ENCODE measurements at places on chromosomes 12 and 14.

DNA sequence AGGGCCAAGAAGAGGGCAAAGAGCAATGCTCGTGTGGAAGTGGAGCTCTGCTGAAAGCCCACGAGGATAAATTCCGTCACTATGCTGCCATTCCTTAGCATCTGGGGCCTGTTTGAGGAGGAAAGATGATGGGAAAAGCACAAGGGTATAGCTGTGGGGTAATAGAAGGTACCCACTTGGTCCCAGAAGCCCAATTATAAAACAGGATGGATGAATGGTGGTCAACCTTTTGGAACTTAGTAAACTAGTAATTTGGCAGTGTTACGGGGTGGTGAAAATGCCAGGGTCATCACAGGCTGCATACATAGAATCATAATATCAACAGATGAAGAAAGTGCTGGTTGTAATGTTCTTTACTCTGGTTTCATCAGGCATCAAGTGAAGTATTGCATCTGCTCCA lies at the start of gene OR10AD1:
OR10AD1 (minus strand) TSS at position 101 of the 400 bp plus-strand sequence; CDS start at position 101, 0 bp downstream.
- no peak for DNase-seq

DNA sequence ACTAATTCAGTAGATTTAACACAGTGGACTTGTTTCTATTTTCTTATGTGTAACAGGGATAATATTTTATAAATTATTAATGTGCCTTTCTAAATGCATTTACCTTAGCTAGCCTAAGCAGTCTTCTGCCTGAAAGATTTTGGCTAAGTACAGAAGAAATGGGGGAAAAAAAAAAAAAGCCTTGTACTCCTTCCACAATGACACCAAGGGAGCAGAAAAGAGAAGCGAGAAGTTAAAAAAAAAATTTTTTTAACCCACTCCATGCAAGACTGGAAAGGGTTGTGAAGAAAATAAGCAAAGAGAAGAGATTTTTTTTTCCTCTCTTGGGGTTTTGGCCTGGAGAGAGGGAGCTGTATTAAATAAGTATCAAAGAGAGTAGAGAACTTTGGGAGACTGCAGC lies 28.7 kb downstream of the NELL2 start:
- no peak for DNase-seq

DNA sequence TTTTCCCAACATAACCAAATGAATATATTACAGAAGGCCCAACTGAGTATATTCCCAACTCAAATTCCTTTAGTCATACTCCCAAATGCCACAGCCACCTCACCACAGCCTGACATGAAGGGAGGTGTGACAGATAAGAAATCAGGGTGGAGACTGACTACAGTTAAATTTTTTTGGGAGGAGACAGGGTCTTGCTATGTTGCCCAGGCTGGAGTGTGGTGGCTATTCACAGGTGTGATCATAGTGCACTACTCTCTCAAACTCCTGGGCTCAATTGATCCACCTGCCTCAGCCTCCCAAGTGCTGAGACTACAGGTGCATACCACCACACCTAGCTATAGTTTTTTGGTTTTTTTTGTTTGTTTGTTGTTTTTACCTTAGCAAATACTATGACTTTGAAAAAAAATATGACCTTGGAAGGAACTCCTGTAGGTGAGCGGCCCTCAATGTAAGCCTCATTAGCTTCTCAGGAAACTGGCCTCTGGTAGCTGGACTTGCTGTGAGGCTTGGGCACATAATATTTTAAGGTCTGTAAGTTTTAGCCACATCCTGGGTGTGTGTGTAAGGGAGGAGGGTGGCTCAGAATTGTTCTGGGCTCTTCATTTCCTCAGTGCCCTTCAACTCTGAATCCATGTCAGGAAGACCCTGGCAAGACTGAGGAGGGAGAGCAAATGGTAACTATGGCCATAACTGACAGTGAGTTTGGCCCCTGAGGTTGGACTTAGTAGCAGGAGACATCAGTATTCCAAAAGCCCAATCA lies 39.1 kb upstream of the LTBP2 start:
- no peak for DNase-seq

DNA sequence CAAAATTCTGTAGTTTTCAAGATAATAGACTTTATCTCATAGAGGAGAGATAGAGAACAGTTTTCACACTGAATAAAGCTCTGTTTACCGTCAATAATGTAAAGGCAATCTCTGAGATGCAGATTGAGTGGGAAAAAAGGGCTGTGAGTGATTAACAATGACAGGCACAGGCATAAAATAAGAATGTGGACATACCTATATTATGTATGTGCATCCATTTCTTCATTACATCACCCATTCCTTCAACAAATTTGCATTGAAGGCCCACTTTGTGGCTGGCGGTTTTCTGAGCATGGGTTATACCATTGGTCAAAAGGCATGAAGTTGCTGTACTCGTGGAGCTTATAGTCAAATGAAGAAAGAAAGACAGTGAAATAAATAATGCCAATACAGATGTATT lies 1431.0 kb downstream of the AACS start:
- DNase-seq, result no peak

GRCh38 chr12:91871751-91872150 lies 273.9 kb downstream of the BTG1 start:
- DNase-seq, result no peak

DNA sequence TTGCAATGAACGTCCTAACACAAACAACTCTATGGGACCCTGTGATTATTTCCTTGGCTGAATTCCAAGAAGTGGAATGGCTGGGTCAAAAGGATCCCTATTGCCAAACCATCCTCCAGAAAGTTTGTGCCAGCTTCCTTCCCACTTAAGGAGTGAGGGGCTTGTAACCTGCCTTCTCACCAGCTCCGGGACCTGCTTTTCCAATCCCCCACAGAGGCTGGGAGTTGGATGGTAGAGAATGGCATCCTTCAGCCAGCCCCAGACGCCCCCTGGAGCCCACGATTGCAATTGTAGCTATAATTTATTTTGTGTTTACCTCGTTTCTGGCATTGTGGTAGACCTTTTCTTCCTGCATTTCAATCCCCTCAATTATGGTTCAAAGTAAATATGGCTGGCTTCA lies 9.7 kb upstream of the ZDHHC22 start:
- no peak for DNase-seq

DNA sequence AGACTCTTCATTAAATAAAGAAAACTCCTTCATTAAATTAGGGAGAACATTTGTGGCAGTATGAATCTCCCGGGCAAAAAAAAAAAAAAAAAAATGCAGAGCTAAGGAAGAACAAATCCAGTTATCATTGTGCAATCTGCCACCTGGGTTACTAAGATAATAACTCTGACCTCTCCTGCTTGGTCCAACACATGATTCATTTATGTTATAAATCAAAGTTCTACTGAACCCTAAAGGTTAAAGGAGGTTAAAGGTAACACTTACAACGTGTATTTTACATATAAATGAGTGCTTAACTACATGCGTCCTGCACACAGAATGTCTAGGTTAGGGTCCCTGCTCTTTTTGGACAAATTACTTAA lies 4.2 kb downstream of the TGFB3 start:
- DNase-seq, result no peak

DNA sequence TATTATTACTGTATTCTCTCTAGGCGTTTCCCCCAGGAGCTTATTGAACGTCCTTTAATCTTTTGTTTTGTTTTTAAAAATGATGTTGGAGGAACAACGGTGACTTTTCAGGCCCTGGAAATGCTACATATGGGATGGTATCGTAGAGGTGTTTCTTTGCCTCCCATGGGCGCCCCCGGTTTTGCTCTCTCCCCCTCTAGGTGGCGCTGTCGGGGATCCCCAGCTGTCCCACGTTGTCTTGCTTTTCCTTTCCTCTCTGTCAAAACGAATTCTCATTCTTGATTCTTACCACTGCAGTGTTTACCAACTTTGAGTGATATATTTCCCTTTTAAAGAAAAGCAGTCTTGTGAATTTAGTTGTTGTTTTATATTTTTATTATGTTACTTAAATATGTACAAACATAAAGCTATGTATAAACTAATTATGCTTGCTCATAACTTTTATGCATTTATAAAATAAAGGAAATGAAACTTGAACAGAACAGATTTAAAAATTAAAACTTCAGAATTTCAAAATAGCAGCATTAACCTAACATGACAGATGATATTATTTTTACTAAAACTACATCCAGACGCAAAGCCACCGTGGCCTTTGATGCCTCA lies 171.9 kb downstream of the RGS6 start:
- DNase-seq, result no peak

DNA sequence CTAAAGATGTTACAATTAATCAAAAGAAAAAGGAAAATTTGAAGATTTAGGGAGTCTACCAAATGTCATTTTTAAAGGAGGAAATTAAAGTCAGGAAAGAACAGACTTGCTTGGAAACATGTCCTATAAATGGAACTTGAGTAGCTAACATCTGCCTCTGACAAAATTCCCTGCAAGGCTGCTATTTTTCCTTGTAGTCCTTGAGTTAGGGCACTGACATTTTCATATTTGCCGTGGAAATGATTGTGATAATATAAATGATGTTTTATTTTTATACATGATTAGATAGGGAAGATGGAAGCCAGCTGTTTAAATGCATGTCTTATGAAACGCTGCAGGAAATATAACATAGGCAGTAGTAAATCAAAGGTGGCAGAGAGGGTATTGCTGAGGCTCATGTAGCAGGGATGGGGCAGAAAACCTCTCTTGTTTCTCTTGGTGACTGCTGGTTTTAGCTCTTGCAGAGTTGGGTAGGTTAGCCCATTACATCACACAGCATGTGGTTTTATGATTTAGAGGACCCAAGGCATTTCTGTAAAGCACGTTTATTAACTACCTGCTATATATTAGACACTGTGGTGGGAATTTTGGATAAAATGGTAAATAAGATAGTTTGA lies 21.7 kb downstream of the NUBPL start:
- DNase-seq, result no peak

DNA sequence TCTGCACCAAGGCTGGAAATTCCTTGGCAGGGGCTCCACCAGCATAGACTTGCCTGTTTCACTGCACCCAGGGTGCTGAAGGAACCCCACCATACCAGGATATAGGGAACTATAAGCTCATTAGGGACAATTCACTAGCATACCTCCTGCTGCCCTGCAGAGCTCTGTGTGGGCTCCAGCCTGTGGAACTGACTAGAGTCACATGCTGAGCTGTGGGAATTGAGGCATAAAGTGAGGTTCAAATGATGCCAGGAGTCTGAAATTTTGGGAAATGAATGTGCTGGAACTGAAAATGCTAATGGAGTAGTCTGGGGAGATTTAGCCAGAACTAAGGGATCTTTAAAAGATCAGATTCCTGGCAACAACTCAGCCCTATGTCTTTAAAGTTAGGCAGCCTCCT lies 7.3 kb upstream of the EMP1 start:
- no peak for DNase-seq

- DNase-seq, result no peak
Observed at GRCh38 chr14:33309106-33309505, 370.4 kb downstream of the NPAS3 start.

DNA sequence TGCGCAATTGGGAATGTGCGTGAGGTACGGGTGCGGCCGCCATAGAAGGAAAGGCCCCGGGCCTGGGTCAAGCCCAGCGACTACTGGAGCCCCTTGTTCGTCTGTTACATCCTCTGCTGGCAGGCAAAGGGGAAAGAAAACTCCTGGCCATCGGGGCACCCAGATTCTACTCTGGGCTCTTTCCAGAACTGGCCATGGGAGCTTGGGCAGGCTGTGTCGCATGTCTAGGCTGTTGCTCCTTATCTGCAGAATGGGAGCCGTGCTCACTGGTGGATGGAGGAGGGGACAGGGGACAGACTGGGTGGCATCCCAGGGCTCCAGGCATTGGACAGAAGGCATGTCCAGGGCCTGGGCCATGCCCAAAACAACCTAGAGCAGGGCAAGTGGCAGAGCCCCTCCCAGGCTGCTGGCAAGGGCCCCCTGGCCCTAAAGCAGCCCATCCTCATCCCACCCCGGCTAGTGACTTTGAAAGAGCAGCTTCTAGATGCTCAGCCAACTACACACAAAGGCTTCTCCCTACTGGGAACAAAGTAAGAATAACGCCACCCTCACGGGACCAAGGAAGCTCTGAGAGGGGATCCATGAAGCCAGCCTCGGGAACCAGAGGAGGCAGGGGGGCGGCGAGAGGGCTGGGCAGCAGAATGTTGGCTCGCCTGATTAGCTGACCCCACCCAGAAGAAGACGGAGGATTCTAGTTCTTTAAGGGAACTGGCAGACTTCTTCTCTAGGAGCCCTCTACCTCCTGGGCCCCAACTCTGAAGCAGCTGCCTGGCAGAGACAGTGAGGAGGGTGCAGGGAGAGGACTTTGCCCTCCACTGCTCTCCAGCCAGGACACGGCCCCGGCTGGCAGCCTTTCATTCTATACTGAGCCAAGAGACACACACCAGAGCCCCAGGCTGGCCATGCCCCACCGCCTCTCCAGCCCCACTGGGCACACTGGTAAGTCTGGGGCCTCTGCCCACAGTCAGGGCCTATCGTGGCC lies 96.8 kb downstream of the SINHCAF start:
- no peak for DNase-seq

- no peak for DNase-seq
Observed at GRCh38 chr12:107178776-107179175, 85.4 kb upstream of the CRY1 start.

DNA sequence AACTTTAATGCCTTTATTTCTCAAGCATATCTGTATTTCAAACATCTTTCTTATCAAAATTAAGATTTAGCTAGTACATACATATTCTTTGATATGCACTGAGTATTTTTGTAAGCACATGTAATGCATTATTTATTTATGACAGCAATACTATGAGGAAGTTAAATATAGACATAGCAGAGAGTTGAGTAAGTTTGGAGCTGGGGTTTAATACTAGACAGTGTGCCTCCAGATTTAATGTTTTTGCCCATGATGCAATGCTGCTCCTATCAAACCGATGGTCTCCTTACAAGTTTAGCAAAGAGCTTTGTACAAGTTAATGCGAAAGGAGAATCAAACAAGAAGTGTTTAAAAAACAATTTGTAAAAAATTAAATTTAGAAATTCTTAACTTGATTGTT lies 826.6 kb upstream of the MGAT4C start:
- no peak for DNase-seq

DNA sequence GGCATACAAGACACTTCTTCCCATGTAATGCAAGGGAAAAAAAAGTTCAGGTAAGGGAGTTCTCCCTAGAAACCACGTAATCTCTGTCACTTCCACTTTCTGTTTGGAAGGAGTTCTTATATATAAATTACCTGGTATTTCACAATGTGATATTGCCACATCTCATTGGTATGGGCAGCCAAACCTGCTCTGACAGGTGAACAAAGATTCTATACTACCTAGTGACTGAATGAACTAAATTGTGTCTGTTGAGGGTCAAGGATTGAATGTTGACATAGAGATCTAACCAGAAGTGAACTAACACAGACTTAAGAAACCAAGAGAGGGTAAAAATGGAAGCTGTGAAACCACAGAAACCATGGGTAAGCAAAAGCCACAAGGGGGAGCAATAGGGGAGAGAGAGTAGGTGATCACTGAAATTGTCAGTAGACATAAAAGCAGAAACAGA lies 161.3 kb downstream of the RPL10L start:
- DNase-seq, result no peak

Data from NCI-H187 treated with DMSO at 0.1 percent for 48 hours (cell line).